ENCODE measurements at places on chromosomes 16 and 17.

DNA sequence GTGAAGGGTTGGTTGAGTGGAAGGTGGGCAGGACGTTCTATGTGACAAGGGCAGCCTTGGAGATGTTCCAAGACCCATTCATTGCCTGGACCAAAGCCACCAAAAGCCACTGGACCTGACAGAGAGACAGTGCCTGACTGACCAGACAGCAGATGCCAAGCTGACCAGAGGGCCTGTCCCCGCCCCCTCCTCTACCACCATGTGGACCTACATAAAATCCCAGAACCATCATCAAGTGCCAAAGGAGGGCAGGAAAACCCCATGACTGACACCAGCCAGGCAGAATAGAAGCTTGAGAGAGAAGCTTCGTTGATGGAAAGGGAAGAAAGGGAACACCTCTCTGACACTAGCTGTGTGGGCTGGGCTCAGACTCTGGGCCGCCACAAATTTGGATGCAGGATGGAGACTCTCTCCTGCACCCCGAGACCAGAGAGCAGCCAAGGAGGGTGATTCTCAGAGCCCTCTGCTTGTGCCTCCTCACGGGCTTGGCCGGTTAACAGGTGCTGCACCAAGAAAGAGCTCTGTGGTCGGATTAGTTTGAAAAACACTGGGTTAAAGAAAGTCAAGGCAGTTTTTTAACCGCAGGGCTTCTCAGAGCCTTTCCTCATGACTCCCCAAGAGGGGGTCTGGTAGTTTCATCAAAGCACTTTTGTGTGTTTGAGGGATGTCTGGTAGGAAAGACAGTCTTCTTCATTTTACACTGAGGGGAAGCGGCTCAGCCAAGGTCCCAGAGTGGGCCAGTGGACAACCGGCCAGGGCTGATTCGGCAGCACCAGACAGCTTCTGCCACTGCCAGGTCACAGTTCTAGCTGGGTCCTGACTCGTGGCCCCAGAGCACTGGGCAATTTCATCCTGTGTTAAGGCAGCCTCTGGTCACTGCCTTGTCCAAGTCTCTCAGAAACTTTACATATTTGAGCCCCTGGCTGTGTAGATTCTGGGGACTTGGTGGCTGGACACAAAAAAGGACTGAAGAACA, 1.7 kb downstream of the TNFRSF13B start:
- DNase-seq: no peak

GRCh38 chr17:62968445-62968923, 2.4 kb downstream of the TANC2 start:
- no peak for DNase-seq

- no peak for DNase-seq
These were observed 24.7 kb upstream of the CCL2 start for GRCh38 chr17:34230342-34230741.

DNA sequence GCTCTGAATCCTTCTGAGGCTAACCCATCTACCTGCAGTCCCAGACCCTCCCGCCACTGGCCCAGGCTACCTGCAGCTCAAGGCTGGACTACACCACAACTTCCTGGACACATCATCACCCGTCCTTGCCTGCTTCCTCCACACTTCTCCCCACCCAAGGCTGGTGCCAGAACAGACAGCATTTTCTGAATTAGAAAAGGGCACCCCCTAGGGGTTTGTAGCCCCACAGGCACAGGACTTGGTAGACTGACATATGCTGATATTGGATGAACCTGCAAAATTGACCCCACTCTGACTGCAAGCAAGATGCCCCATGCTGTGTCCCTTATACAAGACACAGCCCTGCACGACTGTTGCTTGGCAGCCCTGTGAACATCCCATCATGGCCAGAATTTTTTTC, 271.5 kb upstream of the C16orf82 start:
- no peak for DNase-seq

DNA sequence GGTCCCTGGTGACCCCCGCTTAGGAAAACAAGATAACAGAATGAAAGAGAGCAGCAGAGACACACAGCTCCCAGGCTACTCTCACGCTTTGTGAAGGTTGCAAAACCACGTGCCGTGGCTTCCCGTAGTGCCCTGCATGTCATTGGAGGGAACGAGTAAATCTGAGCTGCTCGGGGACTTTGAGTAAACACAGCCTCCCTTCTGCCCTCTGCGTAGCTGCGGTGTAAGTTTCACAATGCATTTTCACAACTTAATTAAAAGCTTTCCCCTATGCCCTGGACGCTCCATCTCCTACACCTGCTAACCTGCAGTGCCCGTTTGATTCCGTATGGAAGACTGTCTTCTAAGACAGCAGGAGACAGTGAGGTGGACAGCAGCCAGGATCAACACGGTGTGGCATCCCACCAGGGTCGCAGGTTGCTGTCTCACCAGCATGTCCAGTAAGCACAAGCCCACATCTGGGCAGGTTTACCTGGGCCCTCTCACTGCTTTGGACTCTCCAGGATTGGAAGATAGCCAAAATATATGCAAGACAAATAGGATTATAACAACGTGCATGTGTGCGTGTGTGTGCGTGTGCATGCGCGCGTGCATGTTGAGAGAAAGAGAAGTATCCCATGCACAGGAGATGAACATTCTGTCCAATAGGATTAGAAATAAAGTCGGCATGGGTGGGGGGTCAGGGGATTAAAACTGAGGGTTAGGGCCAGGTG, 116.4 kb upstream of the RCVRN start:
- DNase-seq: no peak

DNA sequence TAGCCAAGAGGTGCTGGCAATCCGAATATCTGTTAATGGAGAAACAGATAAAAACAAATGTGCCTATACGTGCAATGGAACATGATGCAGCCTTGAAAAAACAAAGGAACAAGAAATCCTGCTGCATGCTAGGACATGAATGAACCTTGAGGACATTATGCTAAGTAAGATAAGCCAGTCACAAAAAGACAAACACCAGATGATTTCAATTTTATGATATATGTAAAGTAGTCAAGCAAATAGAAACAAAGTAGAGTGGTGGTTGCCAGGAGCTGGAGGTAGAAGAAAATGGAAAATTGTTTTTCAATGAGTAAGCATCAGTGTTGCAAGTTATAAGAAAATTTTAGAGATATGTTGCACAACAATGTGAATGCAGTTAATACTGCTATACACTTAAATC, 409.7 kb upstream of the CDH8 start:
- no peak for DNase-seq

- no peak for DNase-seq
These were observed 11.2 kb downstream of the MVP start for GRCh38 chr16:29831490-29831889.

DNA sequence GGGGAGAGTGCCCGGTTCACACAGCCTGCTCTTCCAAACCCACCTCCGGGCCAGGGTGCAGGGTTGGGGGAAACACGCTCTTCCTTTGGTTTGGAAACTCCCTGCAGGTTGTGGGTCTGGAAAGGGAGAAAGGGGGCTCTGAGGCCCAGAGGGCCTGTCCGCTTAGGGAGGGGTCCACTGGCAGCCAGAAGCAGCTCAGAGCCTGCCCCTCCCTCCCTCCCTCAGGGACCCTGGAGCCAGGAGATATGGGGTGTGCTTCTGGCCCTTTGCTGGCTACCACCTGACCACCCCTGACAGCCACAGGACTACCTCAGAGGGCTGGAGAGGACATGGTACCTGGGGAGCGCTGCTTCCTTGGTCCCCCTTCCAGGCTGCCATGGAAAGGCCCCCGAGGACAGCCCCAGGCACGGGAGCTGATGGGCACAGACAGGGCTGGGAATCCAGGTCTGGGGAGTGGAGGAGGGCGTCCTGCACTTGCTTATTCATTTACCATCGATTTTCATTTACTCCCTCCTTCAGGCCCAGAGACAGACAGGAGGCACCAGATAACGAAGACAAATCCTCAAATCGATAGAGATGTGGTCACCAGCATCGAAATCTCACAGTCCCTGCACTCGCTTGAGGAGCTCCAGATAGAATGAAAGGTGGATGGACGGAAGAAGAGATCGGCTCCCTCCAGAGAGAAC, 48.4 kb upstream of the DOC2B start:
- DNase-seq: no peak

DNA sequence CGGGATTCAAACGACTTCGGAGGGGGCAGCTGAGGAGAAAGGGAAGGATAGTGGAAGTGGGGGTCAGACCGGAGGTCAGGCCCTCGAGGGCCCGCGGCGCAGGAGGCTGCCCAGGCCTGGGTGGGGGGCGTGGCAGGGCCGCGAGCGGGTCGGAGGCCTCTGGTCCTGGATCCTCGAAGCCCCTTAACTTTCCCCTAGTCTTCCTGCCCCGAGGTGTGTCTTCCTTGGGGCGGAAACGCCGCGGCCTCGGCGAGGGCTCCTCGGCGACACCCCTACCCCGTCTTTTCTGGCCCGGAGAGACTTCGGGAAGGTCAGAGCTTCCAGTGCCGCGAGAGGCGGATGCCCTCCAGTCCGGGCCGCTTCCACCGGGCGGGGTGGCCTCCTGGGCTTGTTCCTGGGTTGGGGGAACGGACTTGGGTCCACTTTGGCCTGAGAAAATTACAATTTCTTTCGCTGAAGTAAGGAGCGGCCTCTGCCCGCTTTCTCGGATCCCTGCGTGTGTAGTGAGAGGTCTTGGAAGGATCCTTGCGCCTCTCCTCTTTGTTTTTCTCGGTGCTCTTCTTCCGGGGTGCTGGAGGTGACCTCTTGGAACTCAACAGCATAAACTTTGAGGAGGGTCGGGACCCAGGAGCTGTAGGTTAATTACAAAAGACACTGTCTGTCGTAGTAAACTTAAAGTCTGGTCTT, 491 bp downstream of the IST1 start:
- no peak for DNase-seq

DNA sequence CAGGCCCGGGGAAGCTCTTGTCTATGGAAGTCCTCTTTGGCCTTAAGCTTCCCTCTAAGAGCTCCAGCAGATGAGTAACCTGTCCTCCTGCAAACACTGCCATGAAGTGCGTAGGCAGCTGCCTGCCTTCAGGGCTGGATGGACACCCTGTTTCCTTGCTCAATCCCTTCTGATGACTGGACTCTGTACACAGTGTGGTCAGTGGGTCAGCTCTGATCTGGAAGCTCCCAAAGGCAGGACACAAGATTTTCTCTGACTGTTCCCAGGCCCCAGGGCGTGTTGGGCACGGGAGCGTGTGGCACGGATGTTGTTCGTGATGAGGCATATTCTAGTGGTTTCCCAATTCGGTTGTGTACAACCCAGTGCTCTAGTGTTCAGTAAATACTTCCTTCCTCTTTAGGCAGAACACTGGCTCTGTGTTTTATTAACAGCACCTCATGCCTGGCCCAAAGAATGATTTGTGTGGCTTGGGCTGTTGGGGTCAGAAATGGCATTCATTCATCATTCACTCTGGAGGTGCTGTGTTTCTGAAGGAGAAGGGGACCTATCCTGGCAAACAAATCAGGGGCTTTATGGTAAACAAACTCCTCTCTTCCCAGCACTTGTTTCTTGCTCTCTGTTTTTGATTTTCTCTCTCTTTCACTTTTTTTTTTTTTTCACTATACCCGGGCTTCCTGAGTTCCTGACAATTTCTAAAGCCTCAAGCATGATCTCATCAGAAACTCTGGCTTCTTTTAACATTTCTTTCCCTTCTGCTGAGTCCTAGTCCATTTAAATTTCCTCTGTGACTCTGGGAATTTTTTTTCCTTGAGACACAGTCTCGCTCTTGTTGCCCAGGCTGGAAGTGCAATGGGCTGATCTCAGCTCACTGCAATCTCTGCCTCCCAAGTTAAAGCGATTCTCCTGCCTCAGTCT, 12.0 kb upstream of the RNF157 start:
- DNase-seq: no peak

DNA sequence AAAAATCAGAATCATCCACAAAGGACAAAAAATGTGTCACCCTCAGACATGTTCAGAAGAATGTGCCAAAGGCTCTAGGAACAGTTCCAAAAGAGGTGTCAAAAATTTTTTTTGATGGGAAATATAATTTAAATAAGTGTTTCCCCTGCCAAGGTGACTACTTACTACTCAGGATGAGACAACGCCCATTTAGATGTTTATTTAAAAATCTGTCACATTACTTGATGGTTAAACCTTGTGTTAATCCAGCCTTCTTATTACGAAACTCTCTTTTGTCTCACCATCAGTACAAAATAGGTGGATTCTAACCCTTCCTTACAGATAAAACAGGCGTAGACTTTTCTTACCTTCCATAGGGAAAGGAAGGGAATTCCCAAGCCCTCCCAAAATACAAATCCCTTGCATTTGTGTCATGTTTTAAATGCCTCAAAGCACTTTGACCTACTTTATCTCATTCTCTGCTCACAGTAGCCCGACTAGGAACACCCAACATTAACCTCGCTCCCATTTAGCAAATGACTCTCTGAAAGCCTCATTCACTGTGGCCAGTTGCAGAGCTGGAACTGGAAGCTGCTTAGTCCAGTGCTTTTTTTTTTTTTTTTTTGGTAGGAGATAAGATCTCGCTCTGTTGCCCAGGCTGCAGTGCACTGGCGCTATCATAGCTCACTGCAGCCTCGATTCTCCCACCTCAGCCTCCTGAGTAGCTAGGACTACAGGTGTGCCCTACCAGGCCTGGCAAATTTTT, 5.8 kb upstream of the GNA13 start:
- no peak for DNase-seq

- no peak for DNase-seq
These were observed 952.6 kb upstream of the SOX9 start for GRCh38 chr17:71168053-71168741.

- no peak for DNase-seq
These were observed 30.4 kb upstream of the ZC3H18 start for GRCh38 chr16:88539652-88540345.

DNA sequence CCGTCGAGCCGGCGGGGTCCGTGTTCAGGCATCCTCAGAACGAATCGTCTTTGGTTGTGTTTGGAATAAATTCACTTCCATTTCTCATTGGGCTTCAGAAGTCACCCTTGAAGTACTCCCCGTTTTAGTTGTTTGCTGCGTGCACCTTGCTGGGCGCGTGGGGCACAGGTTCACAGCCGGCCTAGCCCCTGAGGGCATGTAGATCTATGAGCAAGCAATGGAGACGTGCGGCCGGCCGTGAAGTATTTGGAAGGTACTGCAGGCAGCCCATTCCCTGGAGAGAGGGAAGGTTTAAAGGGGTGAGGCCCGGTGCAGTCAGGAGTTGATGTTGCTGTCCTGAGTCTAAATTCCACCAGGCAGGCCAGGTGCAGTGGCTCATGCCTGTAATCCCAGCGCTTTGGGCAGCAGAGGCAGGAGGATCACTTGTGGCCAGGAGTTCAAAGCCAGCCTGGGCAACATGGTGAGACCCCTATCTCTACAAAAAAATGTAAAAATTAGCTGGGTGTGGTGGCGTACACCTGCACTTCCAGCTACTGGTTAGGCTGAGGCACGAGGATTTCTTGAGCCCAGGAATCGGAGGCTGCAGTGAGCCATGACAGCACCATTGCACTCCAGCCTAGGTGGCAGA, 714 bp downstream of the ACSF3 start:
- no peak for DNase-seq

GRCh38 chr17:82101767-82102679, 4.0 kb upstream of the FASN start:
- no peak for DNase-seq

Data from stimulated activated CD8-positive, alpha-beta memory T cell treated with anti-CD3 and anti-CD28 coated beads, Interleukin-15, amount 100 ng/mL, for 4 hours (primary cell).